Progenitor cell of endocrine pancreas (in vitro differentiated cells): ENCODE measurements at places on chromosomes 6 and 20. TPM values are rescaled to one million over a fixed set of nuclear protein-coding genes. Genes with fewer than 3 reads are reported as not detected.

GRCh38 chr6:110690916-110691315 is 124.4 kb downstream of the CDK19 start:
- no peak for DNase-seq

Gene HBS1L
- total RNA-seq = 77.2 and 88.7 TPM in 2 replicates

Gene METTL24
- 10.0 and 14.8 TPM in 2 replicates for total RNA-seq

DNA sequence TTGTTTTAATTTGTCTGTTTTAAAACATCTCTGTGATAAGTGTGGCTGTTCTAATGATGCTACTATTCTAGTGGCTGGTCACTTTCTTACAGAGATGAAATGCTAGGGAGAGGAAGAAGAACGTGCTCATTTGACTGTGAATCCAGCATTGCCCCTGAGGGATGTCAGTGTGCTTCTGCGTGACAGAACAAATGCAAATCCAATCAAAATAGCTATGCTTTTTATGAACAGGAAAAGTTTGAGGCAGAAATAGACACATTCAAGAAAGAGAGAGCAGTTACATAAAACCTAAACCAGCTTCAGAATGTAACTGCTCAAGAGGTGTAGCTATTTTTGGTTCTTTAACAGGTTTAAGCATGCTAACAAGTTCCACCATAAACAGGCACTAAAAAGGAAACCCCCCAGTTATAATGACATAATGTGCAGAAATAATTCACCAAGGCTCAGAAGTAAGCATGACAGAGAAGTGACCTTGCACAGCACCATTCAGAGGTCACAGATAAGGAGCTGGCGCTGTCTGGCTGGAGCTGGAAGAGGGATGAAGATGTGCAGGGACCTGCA is 385.3 kb downstream of the EPM2A start:
- no peak for DNase-seq

Gene BPHL
- total RNA-seq = 68.4 and 69.7 TPM in 2 replicates

Gene IP6K3
- total RNA-seq = 0.14 and 0.29 TPM in 2 replicates
